Muscle of leg (tissue), 16 donors: ENCODE measurements at places on chromosomes 2 and 18.

- no peaks in the 10 kb centered on the region for H3K36me3 ChIP-seq
- H3K27me3 ChIP-seq, result peaks cover 11% of the 10 kb centered on the region
- H3K4me3 ChIP-seq, result no peak overlapping the region
- H3K4me1 ChIP-seq, result peaks cover 10% of the 10 kb centered on the region
- H3K27ac ChIP-seq, result no peak overlapping the region
- DNase-seq, result no peak
Measured at GRCh38 chr18:74488864-74489263, 7.3 kb upstream of the CNDP2 start.

DNA sequence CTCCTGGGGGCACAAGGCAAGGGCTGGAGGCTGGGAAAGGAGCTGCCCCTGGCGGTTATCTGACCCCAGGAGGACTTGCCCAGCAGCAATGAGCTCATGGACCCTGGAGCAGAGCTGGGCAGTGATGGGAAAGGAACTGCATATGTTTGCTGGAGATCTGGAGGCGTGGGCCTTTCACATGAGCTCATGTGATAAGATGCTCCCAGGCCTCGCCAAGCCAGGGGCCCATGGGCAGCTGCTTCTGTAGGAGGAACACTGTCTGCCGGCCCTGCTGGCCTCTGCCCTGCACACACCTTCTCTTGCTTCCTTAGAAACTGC lies 9.0 kb upstream of the NPPC start:
- DNase-seq, result peak; percentile 33
- H3K27me3 ChIP-seq, result no peaks in the 10 kb centered on the region
- H3K36me3 ChIP-seq, result no peaks in the 10 kb centered on the region
- H3K4me3 ChIP-seq, result no peak overlapping the region

DNA sequence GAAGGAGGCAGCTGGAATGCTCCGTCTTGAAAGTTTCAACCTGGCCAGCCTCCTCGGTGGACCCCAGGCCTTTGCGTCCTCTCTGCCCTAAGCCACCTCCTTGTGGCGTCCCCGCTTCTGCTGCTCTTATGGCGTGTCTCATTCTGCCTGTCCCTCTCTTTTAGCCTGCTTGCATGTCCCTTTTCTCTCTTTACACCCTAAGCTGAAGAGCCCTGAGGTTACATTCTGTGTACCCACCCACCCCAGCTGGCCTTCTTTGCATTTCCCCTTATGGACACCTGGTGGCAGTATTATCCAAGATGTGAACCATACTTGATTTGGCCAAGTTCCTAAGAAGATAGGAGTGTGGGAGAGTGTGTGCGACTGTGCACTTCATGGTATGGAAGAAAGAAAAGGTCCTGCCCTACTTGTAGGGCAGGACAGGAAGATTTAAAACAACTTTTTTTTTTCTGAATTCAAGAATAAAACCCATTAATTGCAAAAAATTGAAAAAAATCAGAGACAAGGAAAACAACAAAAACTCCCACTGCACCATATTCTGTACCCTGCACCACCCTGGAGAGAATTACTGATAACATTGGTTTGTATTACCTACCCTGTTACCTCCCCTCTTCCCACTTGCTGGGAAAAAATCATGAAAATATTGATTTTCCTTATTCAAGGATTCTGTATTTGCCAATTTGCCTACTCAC lies 77.4 kb downstream of the DYSF start:
- DNase-seq, result peak; percentile 36
- no peaks in the 10 kb centered on the region for H3K4me1 ChIP-seq
- H3K36me3 ChIP-seq, result peaks cover 40% of the 10 kb centered on the region
- H3K27ac ChIP-seq, result no peak overlapping the region
- no peaks in the 10 kb centered on the region for H3K27me3 ChIP-seq

DNA sequence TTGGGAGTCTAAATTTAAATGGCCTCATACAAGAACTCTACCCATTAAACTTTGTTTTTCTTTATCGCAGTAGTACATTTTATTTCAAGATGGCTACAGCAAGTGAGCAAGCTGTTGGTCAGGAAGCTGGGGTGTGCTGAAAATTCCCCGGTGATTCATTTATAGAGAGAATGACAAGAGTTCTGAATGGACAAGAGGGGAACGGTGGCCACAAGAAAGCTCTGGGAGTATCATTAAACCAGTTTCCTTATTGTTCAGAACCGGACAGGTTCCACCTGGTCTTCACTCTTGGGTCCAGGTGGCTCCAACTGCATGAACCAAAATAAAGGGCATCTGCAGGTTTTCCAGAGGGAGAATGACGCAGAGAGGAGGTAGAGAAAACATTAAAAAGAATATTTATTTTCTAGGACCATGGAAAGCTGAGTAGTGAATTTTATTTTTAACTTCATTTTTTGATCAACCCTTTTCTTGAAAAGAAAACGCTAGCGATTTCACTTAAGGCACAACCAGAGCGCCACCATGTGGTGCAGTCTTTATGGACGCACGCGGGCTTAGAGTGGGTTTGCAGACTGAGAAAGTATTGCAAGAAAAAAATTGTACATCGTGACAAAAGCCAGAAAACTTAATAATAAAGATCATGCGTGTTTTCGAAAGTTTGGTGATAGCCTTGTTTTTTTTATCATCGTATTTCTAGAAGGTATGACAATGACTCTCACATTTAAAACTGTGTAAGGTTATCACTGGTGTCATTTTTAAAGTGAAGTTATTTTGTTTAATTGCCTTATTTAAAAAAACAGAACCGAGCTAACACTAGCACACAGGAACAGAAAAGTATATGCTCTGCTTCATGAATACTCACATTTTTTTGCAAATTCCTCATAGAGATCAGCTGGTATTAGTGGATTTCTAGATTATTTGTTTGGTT lies 97.9 kb upstream of the NOL4 start:
- H3K27me3 ChIP-seq, result no peaks in the 10 kb centered on the region
- no peak overlapping the region for H3K4me3 ChIP-seq
- H3K27ac ChIP-seq, result no peak overlapping the region
- H3K4me1 ChIP-seq, result no peaks in the 10 kb centered on the region
